ENCODE measurements at places on chromosomes 2 and 18. TPM values are rescaled to one million over a fixed set of nuclear protein-coding genes. Genes with fewer than 3 reads are reported as not detected.

The CABYR gene
- total RNA-seq = 0.74 TPM

The AQP4 gene
- total RNA-seq = 0.49 TPM

The GKN2 gene
- total RNA-seq = not detected

GRCh38 chr2:85744055-85744454, 9.7 kb upstream of the ATOH8 start:
- DNase-seq = no peak

- DNase-seq = no peak
Observed at GRCh38 chr2:142033393-142033792, 97.4 kb downstream of the LRP1B start.

- no peak for DNase-seq
Observed at GRCh38 chr2:102137138-102137537, 5.4 kb upstream of the IL1R1 start.
